Naive thymus-derived CD8-positive, alpha-beta T cell (primary cell): ENCODE measurements at places on chromosomes 13 and 19.
A peak's percentile ranks its signal among the peaks of the same experiment; 100 is the strongest.

GRCh38 chr13:114015111-114015968, 41.5 kb upstream of the C13orf46 start:
- DNase-seq, result no peak

GRCh38 chr13:87671753-87672605, 808 bp downstream of the SLITRK5 start:
- no peak for DNase-seq

DNA sequence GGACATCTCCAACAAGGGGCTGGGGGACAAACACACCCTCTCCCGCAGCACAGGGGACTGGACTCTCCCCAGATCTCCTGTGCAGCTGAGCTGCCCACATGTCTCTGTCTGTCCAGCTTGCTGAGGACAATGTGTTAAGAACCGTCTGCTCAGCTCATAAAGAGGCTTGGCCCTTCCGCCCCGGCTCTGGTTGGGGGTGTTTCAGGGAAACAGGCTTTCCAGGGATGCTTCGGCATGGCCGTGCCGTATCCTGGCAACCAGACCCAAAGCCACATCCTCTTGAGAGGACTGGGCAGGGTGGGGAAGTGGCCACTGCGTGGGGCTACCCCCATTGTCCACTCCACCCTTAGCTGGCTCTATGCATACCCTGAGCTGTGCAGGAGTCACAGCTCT, 41.1 kb upstream of the CHST8 start:
- no peak for DNase-seq

- peak; percentile 58 for DNase-seq
These were observed 16.5 kb downstream of the SIGLEC7 start for GRCh38 chr19:51158474-51159129.

- DNase-seq, result no peak
These were observed 5.1 kb downstream of the ISOC2 start for GRCh38 chr19:55456347-55456746.

GRCh38 chr13:74306496-74306895, 172.3 kb upstream of the KLF12 start:
- no peak for DNase-seq

- no peak for DNase-seq
These were observed 9.7 kb upstream of the DPRX start for GRCh38 chr19:53621885-53622740.

DNA sequence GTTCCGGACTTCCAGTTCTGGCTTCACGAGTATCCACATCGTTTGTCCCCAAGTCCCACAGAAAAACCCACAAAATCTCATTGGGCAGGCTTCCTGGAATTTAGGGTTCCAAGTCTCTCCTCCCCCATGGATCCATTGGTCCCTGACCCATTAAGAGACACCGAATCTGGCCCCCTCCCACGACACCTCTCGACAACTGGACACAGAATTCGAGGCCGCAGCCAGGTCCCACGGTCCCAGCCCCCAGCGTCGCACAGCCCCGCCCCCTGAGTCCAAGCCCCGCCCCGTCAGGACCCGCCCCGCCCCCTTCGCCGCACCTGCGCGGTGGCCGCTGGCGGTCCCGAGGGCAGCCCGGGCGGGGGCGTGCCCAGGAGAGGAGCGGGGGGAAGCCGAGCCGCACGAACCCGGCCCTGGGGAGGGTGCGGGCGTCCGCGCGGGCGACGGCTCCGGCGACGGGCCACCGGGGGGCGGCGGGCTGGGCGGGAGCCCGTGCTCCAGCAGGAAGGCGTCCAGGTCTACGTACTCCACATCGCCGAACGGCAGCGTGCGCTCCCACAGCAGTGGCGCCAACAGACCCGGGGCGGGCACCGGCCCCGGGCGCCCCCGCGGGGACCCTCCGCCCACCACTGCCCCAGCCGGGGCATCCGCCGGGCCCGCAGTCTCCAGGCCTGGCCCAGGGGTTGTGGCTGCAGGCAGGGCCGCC, 1.8 kb downstream of the DBP start:
- DNase-seq, result peak; percentile 75

DNA sequence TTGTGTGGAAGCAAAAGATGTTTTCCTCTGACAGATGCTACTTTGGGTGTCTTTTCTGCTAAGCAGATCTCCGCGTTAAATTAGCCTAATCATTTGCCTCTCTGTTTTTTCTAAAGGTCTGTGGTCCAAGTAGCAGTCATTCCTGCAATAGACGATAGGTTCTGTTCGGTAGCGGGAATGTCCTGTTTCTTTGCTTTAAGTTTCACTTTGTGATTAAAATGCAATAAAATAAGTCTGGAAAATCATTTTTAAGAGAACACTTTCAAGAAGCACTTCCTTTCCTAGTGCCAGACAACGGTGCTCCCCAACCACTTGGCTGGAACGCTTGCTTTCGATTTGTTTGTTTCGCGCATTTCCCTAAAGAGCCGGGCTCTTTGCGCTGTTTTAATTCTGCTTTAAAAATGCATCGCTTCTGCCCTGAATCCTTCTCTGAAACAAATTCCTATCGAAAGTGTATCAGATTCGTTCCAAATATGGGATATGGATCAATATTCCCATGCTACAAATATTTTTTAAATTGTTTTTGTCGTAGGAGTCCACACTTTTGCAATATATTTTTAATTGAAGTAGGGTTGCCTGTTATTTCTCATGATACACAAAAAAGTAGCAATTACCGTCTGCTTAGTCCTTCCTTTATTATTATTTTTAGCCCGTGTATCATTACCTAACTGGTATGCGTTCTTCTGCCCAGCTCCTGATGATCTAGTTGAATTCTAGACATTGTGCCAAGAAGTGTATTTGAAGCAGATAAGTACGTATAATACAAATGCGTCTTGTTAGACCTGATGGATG, 14.2 kb downstream of the ZIC2 start:
- DNase-seq, result no peak

DNA sequence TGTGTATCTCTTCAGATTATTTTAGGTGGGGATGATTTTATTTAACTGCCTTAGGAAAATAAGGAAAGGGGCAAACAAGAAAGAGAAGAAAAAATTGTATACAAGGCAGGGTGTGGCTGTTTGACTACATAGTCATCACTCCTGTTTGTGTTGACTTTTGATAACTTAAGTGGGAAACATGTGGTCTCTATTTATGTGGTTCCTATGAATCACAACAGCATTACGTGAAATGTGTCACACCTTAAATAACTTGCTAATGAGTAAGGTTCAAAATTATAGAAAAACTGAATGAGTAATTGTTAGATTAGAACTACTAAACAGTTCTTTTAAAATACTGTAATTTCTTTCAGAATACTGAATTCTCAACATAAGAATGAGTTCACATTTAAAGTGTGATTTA, 69.3 kb downstream of the LMO7 start:
- DNase-seq, result no peak

DNA sequence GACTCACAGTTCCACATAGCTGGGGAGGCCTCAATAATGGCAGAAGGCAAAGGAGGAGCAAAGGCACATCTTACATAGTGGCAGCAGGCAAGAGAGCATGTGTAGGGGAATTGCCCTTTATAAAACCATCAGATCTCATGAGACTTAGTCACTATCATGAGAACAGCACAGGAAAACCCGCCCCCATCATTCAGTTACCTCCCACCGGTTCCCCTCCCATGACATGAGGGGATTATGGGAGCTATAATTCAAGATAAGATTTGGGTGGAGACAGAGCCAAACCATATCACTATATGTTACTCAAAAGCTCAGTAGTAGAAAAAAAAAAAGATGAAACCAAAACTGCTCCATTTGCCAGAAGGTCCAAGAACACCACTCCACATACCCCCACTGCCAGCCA, 58.5 kb downstream of the DNAJC15 start:
- DNase-seq, result no peak

- no peak for DNase-seq
These were observed 41.2 kb downstream of the ABCC4 start for GRCh38 chr13:95260031-95260525.

DNA sequence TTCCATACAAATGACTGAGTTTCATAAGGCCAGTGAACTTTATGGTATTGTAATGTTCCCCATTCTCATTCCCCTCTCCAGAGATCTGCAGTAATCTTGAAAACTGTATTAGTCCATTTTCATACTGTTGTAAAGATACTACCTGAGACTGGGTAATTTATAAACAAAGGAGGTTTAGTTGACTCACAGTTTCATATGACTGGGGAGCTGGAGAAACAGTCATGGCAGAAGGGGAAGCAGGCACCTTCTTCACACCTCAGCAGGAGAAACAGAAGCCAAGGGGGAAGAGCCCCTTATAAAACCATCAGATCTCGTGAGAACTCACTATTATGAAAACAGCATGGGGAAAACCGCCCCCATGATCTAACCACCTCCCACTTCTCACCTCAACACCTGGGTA, 318.7 kb upstream of the KLF12 start:
- no peak for DNase-seq

DNA sequence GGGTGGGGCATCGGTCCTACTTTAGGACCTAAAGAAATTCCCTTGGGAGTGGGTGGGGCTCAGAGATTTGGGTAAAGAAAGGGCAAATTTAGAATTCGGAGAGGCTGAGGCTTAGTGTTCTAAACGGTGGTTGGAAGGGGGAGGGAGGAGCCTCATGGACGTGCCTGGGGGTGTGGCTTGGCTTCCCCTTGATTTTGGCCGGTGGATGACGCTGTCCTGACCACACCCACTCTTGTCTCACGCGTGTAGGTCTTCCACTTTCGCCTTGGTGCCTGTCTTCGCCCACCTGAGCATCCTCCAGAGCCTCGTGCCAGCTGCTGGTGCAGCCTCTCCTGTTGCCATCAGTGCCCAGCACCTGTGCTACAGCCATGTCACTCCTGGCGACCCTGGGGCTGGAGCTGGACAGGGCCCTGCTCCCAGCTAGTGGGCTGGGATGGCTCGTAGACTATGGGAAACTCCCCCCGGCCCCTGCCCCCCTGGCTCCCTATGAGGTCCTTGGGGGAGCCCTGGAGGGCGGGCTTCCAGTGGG, 1.2 kb upstream of the NUP62 start:
- no peak for DNase-seq

DNA sequence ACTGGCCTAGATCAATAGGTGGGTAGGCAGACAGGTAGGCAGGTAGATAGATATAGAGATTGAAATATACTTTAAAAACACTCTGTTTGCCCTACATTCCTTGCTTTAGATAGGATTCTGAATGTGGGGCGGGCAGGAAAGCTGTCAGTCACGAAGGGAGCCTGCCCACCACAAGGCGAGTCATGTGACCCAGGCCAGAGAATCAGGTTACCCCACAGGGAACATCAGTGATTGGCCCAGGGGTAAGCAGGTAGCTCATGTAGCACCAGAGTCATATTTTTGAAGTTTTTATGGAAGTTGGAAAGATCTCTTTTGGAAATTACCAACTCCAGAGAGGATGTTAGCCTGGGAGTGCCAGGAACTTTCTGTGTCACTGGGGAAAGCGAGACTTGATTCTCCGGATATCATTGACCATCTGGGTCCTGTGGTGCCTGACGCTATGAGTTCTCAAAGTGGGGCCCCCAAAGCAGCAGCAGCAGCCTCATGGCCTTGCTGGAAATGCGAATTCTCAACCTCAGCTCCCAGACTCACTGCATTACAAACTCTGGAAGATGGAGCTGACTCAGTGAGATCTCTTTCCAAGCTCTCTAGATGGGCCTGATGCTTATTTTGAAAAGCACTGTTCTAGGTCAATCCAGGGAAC, 60.3 kb downstream of the IRS2 start:
- DNase-seq, result no peak

DNA sequence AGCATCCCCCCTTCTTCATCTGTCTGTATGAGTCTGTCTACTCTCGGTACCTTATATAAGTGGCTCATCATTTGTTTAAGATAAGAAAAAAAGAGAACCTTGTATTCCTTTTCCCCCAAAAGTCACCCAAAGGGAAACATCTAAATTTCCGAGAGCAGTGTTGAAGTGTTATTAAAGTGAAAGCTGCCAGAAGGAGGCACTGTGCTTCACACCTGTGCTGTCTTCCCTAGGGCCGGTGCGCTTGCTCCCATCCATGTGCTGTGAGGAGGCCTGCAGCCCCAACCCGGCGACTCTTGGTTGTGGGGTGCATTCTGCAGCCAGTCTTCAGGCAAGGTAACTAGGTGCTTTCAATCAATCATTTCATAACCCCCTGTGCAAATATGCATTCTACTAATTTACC, 97.5 kb downstream of the TNFRSF19 start:
- DNase-seq, result no peak

DNA sequence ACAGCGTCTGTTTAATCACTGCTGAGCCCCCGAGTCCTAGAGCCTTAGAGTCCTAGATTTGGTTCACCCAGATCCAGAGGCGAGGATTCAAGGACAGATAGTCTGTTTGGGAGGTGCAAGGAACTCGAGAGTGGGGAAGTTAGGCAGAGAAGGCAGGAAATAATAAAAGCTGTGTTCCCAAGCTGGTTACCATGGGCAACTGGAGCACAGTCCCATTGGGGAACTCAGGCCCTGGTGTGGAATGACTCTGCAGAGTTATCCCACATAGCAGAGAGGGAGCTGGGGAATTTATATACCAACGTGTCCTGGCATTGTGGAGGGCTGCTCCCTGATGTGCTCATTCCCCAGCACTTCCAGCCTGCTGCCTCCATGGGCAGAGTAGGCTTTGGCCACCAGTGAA, 9.7 kb downstream of the IGSF23 start:
- DNase-seq, result no peak

DNA sequence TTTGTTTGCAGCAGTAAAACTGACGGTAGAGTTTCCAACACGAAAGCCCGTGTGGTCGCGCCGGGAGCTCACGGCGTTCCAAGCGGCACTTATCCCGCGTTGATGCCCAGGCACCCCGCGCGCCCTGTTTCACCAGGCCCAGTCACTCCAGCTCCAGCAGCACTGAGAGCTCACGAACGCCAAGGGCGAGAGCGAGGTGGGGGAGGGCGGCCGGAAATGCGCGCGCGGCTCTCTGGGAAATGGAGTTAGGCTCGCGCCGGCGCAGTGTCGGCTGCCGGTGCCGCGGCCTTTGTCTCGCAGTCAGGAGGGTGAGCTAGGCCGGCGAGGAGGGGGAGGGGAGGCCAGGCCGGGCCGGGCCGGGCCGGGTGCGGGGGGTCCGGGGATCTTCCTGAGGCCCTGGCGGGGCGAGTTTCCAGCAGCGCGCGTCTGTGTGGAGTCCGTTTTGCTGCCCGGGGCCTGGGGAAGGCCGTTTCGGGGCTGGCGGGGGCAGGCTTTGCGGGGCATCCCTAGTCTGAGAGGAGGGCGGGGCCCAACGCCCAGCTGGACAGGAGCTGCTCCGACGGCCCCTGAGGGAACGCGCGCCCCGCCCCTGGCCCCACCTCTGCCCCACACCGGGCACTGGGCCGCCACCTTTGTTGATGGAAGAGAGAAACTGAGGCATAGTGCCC, at the start of gene ZNF135:
Gene ZNF135 (plus strand): TSS at position 280 of the 668 bp plus-strand sequence. CDS start 721 bp downstream, outside the sequence.
- DNase-seq, result peak; percentile 74

DNA sequence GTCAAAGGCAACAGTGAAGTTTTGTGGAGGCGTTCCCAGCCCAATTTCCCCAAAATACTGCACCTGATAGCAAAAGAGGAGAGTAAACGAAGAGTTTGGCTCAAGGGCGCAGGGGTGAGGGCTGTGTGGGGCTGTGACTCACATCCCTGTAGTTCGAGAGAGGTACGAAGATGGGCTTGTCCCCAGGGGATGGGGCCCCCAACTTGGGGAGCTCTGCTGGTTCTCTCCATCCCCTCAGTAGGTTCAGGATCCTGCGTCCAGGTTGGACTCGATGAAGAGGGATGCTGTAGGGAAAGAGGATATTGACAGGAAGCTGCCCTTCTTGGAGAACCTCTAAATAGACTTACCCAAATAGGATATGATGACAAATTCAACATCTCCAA, 3.4 kb downstream of the NAPSA start:
- no peak for DNase-seq

- DNase-seq, result no peak
These were observed 104.9 kb downstream of the MZT1 start for GRCh38 chr13:72622546-72622945.

- DNase-seq, result peak; percentile 69
These were observed 124.2 kb downstream of the TBC1D4 start for GRCh38 chr13:75357576-75358289.
